ENCODE measurements at places on chromosomes 4 and X.

DNA sequence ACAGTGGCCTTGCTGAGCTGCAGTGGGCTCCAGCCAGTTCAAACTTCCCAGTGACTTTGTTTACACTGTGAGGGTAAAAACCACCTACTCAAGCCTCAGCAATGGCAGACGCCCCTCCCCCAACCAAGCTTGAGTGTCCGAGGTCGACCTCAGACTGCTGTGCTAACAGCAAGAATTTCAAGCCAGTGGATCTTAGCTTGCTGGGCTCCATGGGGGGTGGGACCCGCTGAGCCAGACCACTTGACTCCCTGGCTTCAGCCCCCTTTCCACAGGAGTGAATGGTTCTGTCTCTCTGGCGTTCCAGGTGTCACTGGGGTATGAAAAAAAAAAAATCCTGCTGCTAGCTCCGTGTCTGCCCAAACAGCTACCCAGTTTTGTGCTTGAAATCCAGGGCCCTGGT lies 168.9 kb upstream of the INTU start:
- no peak overlapping the region for H3K27ac ChIP-seq
- no peak for DNase-seq
- H3K27me3 ChIP-seq: no peaks in the 10 kb centered on the region
- H3K36me3 ChIP-seq: no peaks in the 10 kb centered on the region
- no peaks in the 10 kb centered on the region for H3K4me1 ChIP-seq

DNA sequence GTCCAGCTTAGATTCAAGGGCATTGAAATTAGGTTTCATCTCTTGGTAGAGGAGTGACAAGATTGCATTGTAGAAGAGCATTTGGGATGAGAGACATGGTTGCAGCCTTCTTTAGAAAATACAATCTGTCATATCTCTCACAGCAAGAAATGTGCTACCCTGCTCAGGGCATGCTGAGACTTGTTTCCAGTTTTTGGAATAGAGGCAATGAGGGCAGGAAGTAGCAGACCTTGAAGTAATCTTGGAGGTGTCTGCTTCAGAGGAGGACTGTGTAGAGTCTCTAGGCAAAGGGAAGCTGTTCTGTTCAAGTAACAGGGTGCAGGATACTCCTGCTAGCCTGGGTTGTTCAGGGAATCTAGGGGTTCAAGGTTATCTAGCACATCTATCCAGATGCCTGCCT lies 116.1 kb upstream of the ZNF827 start:
- no peak for DNase-seq
- H3K36me3 ChIP-seq: no peaks in the 10 kb centered on the region
- H3K4me3 ChIP-seq: no peak overlapping the region
- H3K27ac ChIP-seq: no peak overlapping the region
- peaks cover 31% of the 10 kb centered on the region for H3K4me1 ChIP-seq

GRCh38 chrX:40964633-40965586 lies 120.3 kb upstream of the USP9X start:
- H3K27me3 ChIP-seq: no peaks in the 10 kb centered on the region
- H3K27ac ChIP-seq: no peak overlapping the region
- no peaks in the 10 kb centered on the region for H3K36me3 ChIP-seq
- no peak overlapping the region for H3K4me3 ChIP-seq

- H3K27me3 ChIP-seq: no peaks in the 10 kb centered on the region
- H3K27ac ChIP-seq: peak overlapping the region; percentile 26
- no peak overlapping the region for H3K4me3 ChIP-seq
- peak; percentile 33 for DNase-seq
- H3K36me3 ChIP-seq: no peaks in the 10 kb centered on the region
Measured at GRCh38 chr4:138225477-138225876, 16.7 kb downstream of the SLC7A11 start.

- H3K36me3 ChIP-seq: no peaks in the 10 kb centered on the region
- no peak for DNase-seq
- H3K27me3 ChIP-seq: no peaks in the 10 kb centered on the region
Measured at GRCh38 chr4:97866821-97867556, 276.3 kb downstream of the STPG2 start.

GRCh38 chrX:109714340-109714958 lies 18.6 kb downstream of the ACSL4 start:
- H3K27me3 ChIP-seq: no peaks in the 10 kb centered on the region
- peak; percentile 78 for DNase-seq
- H3K36me3 ChIP-seq: no peaks in the 10 kb centered on the region
- peak overlapping the region; percentile 78 for H3K27ac ChIP-seq

- H3K4me3 ChIP-seq: no peak overlapping the region
- peak; percentile 14 for DNase-seq
- no peaks in the 10 kb centered on the region for H3K27me3 ChIP-seq
- no peaks in the 10 kb centered on the region for H3K36me3 ChIP-seq
- no peak overlapping the region for H3K27ac ChIP-seq
- peaks cover 10% of the 10 kb centered on the region for H3K4me1 ChIP-seq
Measured at GRCh38 chr4:140858897-140859296, 102.7 kb upstream of the TBC1D9 start.

DNA sequence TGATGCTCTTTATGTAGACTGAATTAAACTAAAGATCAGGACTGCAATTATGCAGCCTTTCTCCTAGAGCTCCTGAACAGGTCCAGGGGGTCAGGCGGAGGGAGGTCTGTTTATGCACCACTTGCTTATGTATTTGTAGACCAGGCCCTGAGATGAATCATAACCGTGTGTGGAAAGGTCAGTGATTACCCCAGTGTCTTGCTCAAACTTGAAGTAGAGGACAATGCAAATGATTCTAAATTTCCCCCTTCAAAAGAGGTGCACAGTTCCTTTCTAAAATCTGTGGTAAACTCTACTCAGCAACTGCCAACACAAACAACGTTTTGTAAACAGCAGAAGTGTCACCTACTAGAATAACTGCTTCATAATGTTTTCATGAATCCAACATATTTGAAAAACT lies 13.0 kb upstream of the TBC1D9 start:
- H3K36me3 ChIP-seq: no peaks in the 10 kb centered on the region
- no peaks in the 10 kb centered on the region for H3K4me1 ChIP-seq
- no peak overlapping the region for H3K27ac ChIP-seq

DNA sequence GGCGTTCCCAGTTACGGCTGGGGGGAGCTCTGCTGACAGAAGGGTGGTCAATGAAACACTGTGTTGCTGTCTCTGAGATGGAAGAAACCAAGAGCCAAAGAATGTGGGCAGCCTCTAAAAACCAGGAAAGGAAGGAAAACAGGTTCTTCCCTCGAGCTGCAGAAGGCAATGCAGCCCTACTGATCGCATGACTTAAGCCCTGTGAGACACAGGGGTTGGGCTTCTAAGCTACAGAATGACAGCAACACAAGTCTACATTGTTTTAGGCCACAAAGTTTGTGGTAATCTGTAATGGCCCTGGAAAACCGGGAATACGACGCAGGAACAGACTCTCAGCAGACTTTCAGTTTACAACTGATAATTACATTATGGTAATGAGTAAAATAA lies 38.2 kb upstream of the MTNR1A start:
- no peak overlapping the region for H3K27ac ChIP-seq
- H3K36me3 ChIP-seq: peaks cover 71% of the 10 kb centered on the region
- no peak overlapping the region for H3K4me3 ChIP-seq
- no peaks in the 10 kb centered on the region for H3K27me3 ChIP-seq
- no peaks in the 10 kb centered on the region for H3K4me1 ChIP-seq

DNA sequence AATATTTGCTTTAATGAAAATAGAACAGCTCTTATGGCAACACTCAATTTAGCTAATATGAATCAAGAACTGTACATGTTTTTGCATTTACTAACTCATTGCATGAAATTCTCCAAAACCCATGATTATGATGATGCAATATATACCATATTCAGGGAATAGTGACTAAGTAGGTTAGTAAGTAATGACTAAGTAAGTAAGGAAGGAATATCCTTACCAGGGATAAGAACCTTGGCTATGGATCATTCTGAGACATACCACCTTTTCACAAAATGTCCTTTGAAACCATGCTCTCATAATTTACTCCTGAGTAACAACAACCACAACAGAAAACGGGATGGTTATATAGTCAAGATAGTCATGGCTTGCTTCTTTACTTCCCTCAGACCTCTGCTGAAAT lies 1513.0 kb downstream of the STIM2 start:
- H3K27me3 ChIP-seq: no peaks in the 10 kb centered on the region
- no peak overlapping the region for H3K27ac ChIP-seq
- peak; percentile 22 for DNase-seq
- H3K36me3 ChIP-seq: no peaks in the 10 kb centered on the region
- H3K4me1 ChIP-seq: no peaks in the 10 kb centered on the region
- H3K4me3 ChIP-seq: no peak overlapping the region

DNA sequence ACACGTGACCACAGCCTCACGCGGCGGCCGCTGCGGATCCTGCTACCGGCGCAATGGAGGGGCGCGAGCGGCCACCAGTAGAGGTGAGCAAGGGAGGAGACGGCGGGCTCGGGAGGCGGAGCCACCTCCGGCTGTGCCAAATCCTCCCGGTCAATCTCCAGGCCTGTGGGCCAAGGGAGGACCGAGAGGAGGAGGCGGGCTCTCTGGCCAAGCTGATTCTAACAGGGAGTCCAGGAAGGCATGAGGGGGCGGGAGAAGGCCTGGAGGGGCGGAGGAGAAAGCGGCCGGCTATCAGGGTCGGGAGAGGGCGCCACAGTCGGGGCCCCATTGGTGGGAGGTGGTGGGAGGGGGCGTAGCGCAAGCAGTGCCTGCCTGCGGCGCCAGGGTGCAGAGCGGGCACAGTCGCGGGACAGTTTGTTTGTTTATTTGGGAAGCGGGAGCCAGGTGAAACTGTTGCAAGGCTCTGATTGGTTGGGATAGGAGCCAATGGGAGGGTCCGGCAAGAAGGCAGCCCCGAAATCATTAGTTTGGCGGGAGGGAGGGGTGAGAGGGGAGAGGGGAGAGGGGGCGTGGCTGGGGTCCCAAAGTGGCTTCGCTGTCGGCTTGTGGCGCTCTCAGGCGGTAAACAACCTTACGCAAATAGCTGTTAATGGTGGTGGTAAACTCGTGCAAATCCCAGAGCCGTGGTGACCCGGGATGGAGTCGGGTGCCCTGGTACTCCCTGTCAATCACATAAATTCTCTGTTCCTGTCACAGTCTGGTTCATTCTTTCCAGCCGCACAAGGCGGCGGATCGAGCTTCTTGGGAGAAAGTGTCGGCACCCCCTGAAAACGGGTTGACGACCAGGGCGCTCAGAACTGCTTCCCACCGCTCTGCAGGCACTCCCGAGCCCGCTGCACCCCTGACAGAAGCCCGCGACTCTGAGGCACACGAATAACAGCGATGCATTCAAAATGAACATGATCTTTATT lies at the start of gene IRS4:
IRS4 (minus strand) TSS at position 55 of the 971 bp plus-strand sequence.
- no peaks in the 10 kb centered on the region for H3K36me3 ChIP-seq
- no peak within 1 kb of the TSS for H3K27ac ChIP-seq
- H3K4me3 ChIP-seq: peak within 1 kb of the TSS; percentile 48
- no peak for DNase-seq

DNA sequence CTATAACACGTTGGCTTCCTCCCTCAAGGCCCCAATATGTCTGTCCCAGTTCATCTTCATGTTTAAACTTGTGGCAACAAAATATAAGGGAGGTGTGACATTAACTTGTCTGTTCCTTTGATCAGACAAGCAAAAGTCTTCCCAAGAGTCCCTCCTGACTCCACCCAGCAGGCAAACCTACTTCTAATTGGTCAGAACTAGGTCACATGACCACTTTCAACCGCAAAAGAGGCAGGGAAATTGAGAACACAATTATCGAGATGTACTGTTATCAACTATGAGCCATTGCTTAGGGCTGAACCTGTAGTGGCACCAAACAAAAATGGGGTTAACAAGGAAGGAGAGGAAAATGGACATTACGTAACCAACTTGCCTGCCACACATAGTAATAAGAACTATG lies 246.8 kb upstream of the TET2 start:
- no peak overlapping the region for H3K27ac ChIP-seq
- DNase-seq: no peak
- H3K36me3 ChIP-seq: no peaks in the 10 kb centered on the region
- no peak overlapping the region for H3K4me3 ChIP-seq

DNA sequence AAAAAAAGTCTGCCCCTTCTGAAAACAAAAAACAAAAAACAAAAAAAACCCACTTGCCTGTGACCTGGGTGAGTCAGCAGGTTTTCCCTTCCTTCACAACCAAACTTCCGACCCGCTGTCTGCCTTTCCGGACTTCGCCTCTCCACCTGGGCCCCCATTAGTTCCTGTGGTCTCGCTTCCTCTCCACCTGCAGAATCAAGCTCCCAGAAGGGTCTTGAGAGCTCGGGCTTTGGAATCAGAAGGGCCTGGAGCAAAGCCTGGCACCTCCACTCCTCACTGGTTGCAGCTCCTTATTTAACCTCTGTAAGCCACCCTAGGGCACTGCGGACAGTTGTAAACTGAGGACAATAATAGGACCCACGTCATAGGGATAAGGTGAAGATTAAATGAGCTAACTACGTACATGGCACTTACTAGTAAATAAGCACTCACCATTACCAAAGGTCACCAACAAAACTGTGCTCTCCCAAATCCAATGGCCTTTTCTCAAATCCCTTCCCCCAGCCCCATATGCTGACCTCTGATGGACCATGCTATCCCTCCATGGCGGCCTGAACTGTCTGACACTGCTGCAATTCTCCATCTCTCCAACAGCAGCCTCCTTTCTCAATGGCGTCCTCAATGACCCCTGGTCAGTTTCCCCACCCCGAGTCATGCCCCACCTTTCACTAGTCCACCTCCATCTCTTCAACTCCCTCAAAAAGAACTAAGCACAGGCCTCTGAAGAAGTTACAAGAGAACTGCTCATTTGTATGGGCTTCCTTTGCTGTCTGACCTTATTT lies 64.2 kb downstream of the IRF2 start:
- H3K4me3 ChIP-seq: no peak overlapping the region
- no peak overlapping the region for H3K27ac ChIP-seq
- DNase-seq: no peak
- H3K4me1 ChIP-seq: peaks cover 20% of the 10 kb centered on the region
- H3K36me3 ChIP-seq: no peaks in the 10 kb centered on the region

DNA sequence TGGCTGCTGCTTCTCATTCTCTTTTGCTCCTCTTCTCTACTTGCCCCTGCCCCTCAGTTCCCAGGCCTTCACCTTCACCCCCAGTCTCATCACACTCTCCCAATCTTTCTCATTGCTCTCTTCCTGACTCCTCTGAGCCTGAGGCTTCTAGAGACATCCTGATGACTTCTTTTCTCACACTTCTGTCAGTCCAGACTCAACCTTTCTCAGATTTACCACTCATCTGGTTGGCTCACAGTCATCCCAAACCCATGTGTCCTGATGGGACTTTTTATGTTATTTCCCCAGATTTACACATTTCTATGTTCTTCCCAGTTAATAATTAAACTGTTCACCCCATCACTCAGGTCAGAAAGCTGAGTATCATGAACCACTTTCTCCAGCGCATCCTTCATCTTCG lies 68.0 kb downstream of the TMA16 start:
- no peak for DNase-seq
- H3K27ac ChIP-seq: no peak overlapping the region
- no peaks in the 10 kb centered on the region for H3K36me3 ChIP-seq
- H3K27me3 ChIP-seq: no peaks in the 10 kb centered on the region
- no peaks in the 10 kb centered on the region for H3K4me1 ChIP-seq
- no peak overlapping the region for H3K4me3 ChIP-seq
